ENCODE measurements at places on chromosomes 5 and 9.

- no peak for DNase-seq
Measured at GRCh38 chr9:133552236-133552635, 17.7 kb downstream of the ADAMTSL2 start.

DNA sequence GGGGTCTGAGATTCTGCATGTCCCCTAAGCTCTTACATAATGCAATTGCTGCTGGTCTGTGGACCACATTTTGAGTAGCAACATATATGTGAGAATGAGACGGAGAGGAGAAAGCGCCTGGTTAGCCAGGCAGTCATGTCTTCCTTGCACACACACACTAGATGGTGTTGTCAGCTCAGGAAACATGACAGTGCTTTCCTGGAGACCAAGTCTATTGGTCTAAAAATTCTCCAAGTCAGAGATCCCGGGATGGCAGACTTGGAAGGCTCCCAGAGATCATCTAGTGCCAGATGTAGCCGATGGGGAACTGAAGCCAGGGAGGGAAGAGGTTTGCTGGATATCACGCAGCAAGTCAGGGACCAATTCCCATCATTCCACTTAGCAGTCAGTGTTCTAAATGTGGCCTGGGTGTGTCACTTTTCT, 53.4 kb downstream of the GALNT12 start:
- DNase-seq = peak; percentile 41

GRCh38 chr5:143066556-143067281, 296.5 kb downstream of the ARHGAP26 start:
- peak; percentile 63 for DNase-seq

GRCh38 chr5:10591966-10592365, 28.1 kb downstream of the ANKRD33B start:
- DNase-seq = no peak

Data from hematopoietic multipotent progenitor cell treated with erythropoietin and hydrocortisone succinate and interleukin-3 and kit ligand, for 4 days (in vitro differentiated cells).